ENCODE measurements at places on chromosomes 2 and 18.

DNA sequence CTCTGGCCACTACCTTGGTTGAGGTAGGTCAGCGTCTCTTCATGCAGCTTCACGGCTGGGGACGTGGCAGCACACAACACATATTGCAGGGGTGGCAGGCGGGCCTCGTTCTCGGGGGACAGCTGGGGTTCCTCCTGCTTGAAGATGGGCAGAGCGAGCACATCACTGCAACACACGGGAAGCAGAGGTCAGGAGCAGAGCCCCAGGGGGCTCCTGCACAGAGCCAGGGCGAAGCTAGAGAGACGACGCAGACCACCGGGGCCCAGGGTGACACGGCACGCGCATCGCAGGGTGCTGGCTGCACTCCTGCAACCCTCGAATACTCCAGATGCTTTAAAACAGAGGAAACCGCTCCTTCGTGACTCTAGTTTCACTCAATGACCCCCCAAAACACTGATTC is 3.9 kb downstream of the TFCP2L1 start:
- DNase-seq = no peak

- DNase-seq = no peak
Observed at GRCh38 chr2:167342769-167343168, 454.5 kb downstream of the XIRP2 start.

DNA sequence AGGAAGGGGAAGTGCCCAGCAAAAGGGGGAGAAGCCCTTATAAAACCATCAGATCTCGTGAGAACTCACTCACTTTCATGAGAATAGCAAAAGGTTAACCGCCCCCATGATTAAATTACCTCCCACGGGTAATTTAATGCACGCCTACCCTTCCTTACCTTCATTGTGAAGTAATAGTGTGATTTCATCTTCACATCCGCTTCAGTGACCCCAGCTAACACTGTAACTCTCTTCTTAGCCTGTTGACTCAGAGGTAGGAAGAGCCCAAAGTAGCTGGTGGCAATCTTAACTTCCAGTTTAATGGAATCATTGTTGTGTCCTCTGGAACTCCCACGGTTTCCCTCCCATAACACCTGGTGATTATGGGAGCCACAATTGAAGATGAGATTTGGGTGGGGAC is 120.5 kb downstream of the GULP1 start:
- DNase-seq = no peak

GRCh38 chr18:47109720-47110119 is 40.6 kb downstream of the HDHD2 start:
- no peak for DNase-seq

DNA sequence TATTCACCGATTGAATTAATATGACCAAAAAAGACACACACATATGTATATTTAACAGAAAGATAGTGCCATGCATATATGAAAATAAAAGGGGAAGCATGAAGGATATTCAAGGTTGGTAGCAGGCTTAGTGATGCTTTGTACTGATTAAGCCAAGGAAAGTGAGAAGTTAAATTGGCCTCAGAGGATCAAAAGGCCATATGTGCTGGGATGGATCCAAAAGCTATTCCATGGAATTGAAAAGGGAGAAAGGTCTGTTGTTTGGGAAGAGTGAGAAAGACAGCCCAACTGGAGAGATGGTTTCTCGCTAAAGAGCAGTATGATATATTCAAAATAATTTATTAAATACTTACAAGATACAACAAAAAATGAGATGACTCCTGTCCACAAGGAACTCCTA is 65.9 kb downstream of the INSIG2 start:
- DNase-seq = no peak

DNA sequence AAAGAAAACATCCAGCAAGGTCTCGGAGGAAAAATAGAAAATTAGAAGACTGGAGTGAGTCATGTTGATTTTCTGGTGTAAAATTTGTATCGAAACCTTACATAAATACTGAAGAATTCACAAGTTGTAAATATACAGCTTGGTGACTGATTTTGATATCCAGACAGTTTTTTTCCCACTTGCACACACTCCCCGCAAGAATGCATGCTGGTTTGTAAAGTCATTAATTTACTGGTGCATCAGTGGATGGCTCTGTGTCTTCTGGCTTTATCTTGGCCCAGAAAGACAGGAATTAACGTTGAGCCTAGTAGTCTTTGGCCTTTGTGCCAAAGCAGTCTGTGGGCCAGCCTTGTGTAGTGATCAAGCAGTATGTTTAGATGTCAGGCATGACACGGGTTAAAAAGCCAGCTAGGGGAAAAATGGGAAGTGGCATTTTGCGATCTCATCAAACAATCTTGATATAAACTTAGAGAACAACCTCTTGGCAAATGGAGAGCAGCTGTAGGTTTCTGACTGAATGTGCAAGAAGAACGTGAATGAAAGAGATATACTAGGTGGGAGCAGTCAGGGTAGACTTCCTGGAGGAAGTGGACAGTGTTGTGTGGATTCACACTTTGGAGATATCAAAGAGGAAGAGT is 22.7 kb upstream of the CASP8 start:
- DNase-seq = no peak

DNA sequence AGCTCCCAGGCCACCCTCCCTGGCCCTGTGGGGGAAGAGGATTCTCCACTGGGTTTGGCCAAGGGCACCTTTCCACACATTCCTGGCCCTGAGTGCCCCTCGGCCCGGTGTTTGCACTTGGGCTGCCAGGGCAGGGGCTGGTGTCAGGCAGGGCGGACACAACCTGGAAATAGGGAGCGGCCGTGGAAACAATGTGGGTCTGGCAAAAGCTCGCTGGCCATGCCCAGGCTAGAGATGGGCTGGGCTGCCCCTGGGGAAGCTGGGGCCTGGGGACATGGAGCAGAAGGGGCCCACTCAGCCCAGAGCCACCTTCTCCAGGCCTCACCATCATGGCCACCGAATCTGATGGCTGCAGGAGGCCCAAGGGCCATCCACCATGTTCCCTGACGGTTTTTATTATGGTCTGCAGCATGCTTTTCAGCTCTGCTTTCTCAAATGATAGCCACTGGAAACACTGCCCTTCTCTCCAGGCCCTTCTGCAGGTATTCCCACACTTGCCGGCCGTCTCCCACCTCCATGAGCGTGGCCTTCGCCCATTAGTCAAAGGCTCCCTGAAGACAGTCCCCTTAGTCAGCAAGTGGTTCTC is 275.1 kb downstream of the CYP26B1 start:
- DNase-seq = no peak

DNA sequence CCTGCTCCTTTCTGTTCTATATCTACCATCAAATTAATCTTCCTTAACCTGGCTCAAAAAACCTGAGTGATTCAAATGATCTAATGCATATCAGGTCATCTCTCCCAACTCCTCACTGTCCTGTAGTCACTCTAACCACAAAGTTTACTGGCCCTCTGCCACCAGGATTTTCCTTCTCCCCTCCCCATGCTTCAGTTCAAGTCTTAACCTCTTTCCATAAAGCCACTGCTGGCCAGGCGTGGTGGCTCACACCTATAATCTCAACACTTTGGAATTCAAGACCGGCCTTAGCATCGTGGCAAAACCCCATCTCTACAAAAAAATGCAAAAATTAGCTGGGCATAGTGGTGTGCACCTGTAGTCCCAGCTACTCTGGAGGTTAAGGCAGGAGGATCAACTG is 7.5 kb upstream of the SP3 start:
- DNase-seq = no peak

- no peak for DNase-seq
Observed at GRCh38 chr2:215722986-215723630, 287.2 kb upstream of the FN1 start.

- no peak for DNase-seq
Observed at GRCh38 chr2:34998741-34999140, 1356.8 kb upstream of the CRIM1 start.

GRCh38 chr2:188024811-188025210 is 266.9 kb upstream of the GULP1 start:
- DNase-seq = no peak

DNA sequence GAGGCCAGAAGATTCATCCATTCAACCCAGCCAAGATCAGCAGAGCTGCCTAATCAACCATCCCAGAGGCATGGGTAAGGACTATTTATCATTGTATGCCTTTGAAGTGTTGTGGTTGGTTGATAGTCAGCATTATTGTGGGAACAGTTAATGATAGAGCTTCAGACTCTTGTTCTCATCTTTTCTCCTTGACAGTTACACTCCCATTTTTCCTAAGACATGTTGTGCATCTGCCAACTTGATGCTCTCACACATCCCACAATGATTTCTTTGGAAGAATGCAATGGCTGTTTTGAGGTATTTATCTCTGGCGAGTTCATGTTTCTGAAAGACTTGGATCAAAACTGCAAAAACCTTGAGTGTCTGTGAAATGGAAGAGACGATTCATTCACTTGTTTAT is 55.4 kb downstream of the FASTKD2 start:
- DNase-seq = no peak

GRCh38 chr18:58429442-58429841 is 199.4 kb downstream of the ALPK2 start:
- DNase-seq = no peak

- no peak for DNase-seq
Observed at GRCh38 chr2:31420936-31421335, 6.4 kb upstream of the XDH start.

DNA sequence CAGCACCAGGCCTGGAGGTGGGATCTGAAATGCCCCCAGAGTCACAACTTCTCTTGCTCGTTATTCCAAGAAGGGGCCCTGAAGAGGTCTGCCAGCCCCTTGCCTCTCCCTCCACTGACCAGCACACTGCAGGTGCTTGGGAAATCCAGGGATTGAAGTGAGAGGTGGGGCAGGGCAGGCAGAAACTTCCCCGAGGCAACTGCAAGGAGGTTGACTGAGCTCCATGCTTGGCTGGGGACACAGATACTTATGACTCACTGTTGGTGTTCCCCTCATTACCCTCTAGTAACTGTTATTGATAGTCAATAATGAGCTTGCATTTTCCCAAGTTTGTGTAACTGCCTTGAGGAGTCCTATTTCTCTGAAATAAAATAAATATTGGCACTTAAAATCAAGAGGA is 47.5 kb downstream of the MARCO start:
- DNase-seq = no peak

- DNase-seq = no peak
Observed at GRCh38 chr18:27244259-27244658, 59.2 kb upstream of the CHST9 start.

DNA sequence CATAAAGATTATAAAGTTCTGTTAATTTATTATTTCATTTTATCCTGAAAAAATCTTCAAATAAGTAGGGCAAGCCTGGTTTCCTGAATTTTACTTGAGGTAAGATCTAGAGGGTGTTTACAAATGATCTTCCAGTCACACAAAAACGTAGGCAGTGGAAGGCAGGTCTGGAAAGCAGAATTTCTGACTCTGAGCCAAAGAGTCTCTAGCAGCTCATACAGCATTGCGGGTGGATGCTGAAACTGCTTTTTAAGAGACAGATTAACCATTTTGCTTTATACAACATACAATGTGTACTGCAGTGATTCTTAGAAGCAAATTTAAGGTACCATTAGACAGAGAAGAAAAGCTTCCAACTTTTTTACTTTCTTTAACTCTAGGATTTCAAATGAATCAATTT is 117.0 kb downstream of the FTCDNL1 start:
- no peak for DNase-seq

GRCh38 chr2:113257516-113258264 is 21.0 kb downstream of the PAX8 start:
- no peak for DNase-seq

DNA sequence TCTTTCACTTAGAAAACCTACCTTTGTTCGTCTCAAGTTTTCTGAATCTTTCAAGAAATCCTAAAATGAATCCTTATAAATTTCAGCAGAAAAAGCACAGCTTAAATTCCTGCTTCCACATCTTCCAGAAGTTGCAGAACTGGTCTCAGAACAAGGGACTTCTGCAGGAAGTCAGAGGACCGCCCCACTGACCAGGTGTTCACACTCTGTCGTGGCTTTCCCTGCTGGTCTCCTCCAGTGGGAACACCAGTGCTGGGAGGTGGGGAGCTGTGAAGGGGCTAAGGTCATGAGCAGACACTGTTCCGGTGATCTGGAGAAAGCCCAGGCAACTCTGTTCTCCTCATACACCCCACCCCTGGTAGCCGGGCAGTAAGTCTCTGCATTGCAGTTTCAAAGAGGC is 3.5 kb downstream of the FAM110C start:
- DNase-seq = no peak

- DNase-seq = no peak
Observed at GRCh38 chr2:78775291-78775690, 250.2 kb upstream of the REG3G start.

DNA sequence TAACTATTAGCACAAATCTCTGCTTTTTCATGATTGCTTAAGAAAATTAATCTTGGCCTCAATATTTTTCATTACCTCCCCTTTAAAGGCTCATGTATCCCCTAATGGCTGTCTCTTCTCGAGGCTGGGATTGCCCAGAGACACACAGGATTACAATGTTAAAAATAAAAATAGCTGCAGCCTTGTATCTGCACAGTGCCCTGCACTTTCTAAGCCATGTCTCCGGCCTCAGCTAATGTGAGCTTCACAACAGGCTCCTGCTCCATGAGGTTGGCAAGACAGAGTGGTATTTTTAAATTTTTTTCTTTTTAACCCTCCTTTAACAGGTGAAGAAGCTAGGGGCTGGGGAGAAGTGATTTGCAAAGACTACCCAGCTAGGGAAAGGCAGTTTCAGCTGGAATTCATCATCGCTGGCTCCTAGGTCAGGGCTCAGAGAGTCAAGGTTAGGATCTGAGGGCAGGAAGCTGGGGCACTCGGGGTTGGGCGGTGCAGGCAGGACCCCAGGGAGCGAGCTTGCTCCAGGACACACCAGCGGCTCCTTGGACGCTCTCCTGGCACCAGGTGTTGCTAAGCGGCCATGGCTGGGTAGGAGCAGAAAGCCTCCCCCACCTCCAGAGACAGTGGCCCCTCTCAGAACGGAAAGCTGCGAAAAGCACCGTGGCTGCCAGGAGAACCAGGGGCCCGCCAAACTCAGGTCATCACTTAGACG is 135.6 kb downstream of the SMAD2 start:
- DNase-seq = no peak

DNA sequence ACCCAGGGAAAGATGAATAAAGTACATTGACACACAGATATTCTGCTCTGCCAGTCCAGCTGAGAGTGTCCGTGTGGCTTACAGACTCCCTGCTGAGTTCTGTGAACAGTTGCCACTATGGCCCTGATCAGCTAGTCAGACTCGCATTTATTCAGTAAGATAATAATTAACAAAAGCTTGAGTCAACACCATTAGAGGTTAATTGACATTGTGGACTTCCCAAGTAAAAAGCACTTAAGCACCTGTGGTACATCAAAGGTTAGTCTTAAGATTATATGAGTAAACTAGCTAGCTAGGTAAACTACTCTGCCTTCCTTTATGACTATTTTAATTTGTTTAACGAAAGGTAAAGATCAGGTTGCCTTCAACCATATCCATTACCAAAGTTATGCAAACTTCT is 33.7 kb downstream of the ANKRD30B start:
- DNase-seq = no peak

DNA sequence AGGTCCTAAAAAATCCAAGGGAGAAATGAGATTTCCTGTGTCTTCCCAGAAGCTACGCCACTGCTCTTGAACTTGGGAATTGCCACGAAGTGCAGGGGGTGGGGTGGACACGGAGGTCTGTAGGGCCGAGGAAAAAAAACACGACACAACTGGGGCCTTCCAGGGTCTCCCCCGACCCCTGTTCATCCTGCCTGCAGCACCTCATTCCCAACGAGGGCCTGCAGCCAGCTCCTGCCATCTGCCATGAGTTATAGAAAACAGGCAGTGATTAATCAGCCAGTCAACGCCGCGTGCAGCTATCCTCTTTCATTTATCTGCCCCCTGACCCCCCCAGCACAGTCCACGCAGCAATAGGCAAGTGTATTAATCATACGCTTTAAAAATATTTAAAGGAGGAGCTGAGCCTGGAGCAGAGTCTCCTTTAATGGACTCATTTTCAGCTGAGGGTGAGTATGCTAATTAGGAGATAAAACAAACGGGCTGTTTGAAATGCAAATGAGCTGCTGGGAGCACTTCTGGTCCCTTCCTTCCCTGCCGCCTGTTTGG is 209.9 kb downstream of the TFCP2L1 start:
- DNase-seq = peak; percentile 8

All from CD4-positive, alpha-beta T cell treated with Interleukin-17A for 1 hour (primary cell).